Psoas muscle (tissue), 8 donors: ENCODE measurements at places on chromosomes 6 and 20. TPM values are rescaled to one million over a fixed set of nuclear protein-coding genes. Genes with fewer than 3 reads are reported as not detected.

DNA sequence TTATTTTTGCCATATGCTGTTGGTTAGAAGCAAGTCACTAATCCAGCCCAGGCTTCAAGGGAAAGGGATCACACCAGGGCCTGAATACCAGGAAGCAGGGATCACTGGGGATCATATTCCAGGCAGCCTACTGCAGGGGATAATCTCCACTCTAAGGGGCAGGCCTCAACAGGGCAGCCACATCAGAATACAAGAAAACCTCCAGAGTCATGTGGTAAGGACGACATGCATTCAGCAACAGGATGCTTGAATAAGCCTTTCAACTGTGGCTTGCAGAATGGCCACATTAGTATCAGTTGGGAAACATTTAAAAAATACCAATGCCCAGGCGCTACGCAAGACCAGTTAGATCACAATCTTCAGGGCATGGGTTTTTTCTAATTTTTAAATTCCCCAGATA, 109.1 kb downstream of the LY86 start:
- no peaks in the 10 kb centered on the region for H3K36me3 ChIP-seq
- DNase-seq, result no peak
- H3K4me3 ChIP-seq, result no peak overlapping the region
- peaks cover 8% of the 10 kb centered on the region for H3K4me1 ChIP-seq
- no peaks in the 10 kb centered on the region for H3K27me3 ChIP-seq

DNA sequence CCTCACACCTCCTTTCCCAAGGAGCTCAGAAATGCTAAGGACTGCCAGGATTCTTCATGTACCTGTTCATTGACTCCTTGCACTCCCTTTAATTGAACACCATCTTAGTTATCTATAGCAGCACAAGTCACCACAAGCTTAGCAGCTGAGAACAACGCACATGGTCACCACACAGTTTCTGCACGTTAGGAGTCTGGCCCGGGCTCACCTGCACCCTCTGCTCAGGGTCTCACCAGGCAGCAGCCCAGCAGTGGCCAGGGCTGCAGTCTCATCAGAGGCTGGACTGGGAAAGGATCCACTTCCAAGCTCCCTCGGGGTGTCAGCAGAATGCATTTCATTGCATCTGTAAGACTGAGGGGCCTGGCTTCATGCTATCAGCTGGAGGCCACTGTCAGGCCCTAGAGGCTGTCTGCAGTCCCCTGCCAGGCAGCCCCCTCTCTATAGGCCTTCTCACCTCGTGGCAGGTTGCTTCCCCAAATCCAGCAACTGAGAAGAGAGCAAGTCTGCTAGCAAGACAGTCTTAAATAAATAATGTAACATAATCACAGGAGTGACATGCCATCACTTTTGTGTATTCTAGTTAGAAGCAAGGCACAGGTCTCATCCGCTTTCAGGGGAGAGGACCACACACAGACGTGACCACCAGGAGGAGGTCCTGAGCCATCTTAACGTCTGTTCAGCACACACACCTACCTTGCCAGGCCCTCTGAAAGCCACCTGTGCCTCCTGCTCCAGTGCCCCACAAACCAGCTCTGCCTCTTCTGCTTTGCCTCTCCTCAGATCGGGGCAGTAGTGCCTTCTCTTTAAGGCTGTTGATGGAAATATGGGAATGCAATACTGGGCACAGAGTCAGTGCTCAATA, 165.2 kb upstream of the CST7 start:
- no peaks in the 10 kb centered on the region for H3K27me3 ChIP-seq
- DNase-seq, result no peak
- no peaks in the 10 kb centered on the region for H3K4me1 ChIP-seq
- H3K4me3 ChIP-seq, result no peak overlapping the region
- no peak overlapping the region for H3K27ac ChIP-seq
- H3K36me3 ChIP-seq, result no peaks in the 10 kb centered on the region

GRCh38 chr6:136067731-136068341, 182.3 kb downstream of the MTFR2 start:
- H3K27ac ChIP-seq, result no peak overlapping the region
- no peaks in the 10 kb centered on the region for H3K36me3 ChIP-seq
- H3K27me3 ChIP-seq, result no peaks in the 10 kb centered on the region
- H3K4me1 ChIP-seq, result no peaks in the 10 kb centered on the region

- H3K36me3 ChIP-seq, result no peaks in the 10 kb centered on the region
- H3K4me1 ChIP-seq, result no peaks in the 10 kb centered on the region
- H3K27ac ChIP-seq, result no peak overlapping the region
- no peak for DNase-seq
- H3K27me3 ChIP-seq, result no peaks in the 10 kb centered on the region
These were observed 516.9 kb upstream of the SULF2 start for GRCh38 chr20:48302149-48302548.

GRCh38 chr20:407953-408842, at the start of gene RBCK1:
RBCK1 (plus strand) TSS chr20:408299; CDS start chr20:408758, 459 bp downstream.
- H3K27ac ChIP-seq, result peak within 1 kb of the TSS; percentile 95
- peak within 1 kb of the TSS; percentile 91 for H3K4me3 ChIP-seq
- H3K36me3 ChIP-seq, result peaks cover 25% of the 10 kb centered on the region

The PROKR2 gene
- not detected for total RNA-seq

GRCh38 chr6:106927531-106928398, 46.8 kb downstream of the CD24 start:
- no peak overlapping the region for H3K27ac ChIP-seq
- DNase-seq, result no peak
- no peaks in the 10 kb centered on the region for H3K36me3 ChIP-seq
- H3K27me3 ChIP-seq, result no peaks in the 10 kb centered on the region
- H3K4me1 ChIP-seq, result no peaks in the 10 kb centered on the region
- no peak overlapping the region for H3K4me3 ChIP-seq

The EPM2A gene
- total RNA-seq, result 67.6 TPM

DNA sequence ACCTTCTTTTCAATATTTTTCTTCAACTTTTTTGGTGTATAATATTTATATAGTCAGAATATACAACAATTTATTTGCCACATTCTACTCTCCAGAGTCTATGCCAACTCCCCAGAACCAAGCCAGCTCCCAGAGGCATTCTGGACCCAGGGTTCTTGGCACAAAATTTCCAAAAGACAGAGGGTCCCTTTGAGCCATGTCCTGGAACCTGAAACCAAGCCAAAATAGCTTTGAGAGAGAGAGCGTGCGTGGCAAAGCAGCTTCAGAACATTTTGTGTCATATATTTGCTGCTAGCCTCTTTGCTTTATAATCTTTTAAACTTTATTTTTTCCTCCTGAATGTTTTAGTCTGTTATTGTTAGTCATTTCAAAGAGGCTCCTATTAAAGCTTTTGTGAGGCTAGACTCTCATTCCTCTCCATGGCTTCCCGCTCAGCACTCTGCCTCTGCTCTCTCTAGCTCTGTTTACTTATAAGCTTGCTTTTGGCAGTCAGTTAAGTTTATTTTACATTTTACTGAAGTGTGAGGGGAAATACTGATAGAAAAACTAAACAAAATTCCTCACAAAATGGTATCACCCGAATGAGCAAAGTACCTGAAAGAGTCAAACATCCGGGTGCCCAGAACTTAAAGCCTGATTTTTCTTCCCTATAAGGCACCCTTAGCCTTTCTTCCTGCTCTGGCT, 605.1 kb upstream of the ID4 start:
- H3K4me3 ChIP-seq, result no peak overlapping the region
- no peak overlapping the region for H3K27ac ChIP-seq
- H3K36me3 ChIP-seq, result no peaks in the 10 kb centered on the region
- no peak for DNase-seq
- no peaks in the 10 kb centered on the region for H3K27me3 ChIP-seq
- H3K4me1 ChIP-seq, result no peaks in the 10 kb centered on the region

GRCh38 chr6:92354270-92354829, 1065.0 kb downstream of the EPHA7 start:
- H3K4me3 ChIP-seq, result no peak overlapping the region
- DNase-seq, result no peak
- no peaks in the 10 kb centered on the region for H3K4me1 ChIP-seq

The CTCFL gene
- not detected for total RNA-seq

- H3K4me3 ChIP-seq, result no peak overlapping the region
- H3K27ac ChIP-seq, result no peak overlapping the region
- no peaks in the 10 kb centered on the region for H3K36me3 ChIP-seq
- H3K27me3 ChIP-seq, result no peaks in the 10 kb centered on the region
These were observed 37.1 kb downstream of the SUMO4 start for GRCh38 chr6:149437212-149437611.

- no peak overlapping the region for H3K4me3 ChIP-seq
- no peaks in the 10 kb centered on the region for H3K36me3 ChIP-seq
- peaks cover 2% of the 10 kb centered on the region for H3K27me3 ChIP-seq
- DNase-seq, result no peak
- no peak overlapping the region for H3K27ac ChIP-seq
These were observed 13.5 kb upstream of the PRDM1 start for GRCh38 chr6:106072501-106073090.

DNA sequence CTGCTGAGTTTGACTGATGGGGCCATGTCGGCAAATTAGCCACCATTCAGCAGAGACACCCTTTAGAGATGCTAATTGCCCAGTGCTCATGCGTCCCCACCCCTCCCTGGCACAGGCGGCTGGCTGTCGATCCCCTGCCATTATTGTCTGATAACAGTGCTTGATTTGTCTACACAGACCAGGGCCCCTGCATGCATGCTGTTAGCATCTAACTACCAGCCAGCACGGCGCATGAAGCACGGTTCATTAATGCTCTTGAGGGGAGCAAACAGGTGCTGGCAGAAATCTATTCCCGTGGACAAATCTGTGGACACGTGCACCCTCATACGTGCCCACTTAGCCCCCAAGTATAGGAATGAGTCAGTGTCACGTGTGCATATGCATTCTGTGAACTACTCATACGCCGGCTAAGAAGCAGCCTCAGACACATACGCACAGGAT, 32.2 kb downstream of the KCNB1 start:
- DNase-seq, result no peak
- no peaks in the 10 kb centered on the region for H3K36me3 ChIP-seq

The SRSF12 gene
- 0.21 TPM for total RNA-seq

The PTPRT gene
- total RNA-seq, result 0.04 TPM

GRCh38 chr6:53233309-53233708, 84.7 kb upstream of the GCM1 start:
- no peak overlapping the region for H3K4me3 ChIP-seq
- DNase-seq, result no peak
- H3K27ac ChIP-seq, result no peak overlapping the region

DNA sequence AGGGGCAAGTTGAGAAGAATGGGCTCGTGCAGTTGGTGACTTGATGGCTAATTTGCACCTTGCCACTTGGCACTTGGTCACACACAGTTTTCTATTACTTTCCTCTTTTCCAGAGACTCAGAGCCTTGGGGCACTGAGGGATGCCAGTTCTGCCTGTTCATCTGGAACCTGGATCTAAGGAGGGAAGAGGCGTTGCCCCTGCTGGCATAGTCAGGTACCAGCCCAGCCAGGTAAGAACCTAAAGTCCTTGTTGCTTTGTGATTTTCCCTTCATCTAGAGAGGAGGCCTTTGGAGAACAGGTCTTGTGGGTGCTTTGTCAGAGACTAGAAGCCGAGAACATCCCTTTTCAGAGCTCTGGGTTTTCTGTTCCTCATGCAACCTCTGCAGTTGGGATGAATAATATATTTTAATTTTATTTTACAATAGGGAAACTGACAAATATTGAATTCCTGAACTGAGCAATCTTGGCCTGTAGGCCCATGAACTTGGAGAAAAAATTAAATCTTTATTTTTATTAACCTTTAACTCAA, 11.4 kb downstream of the SYTL3 start:
- H3K4me3 ChIP-seq, result no peak overlapping the region
- peaks cover 21% of the 10 kb centered on the region for H3K4me1 ChIP-seq
- no peak for DNase-seq
- H3K27ac ChIP-seq, result no peak overlapping the region
- no peaks in the 10 kb centered on the region for H3K27me3 ChIP-seq

The BNIP5 gene
- not detected for total RNA-seq

- H3K4me1 ChIP-seq, result peaks cover 15% of the 10 kb centered on the region
- no peak overlapping the region for H3K4me3 ChIP-seq
- H3K27me3 ChIP-seq, result peaks cover 28% of the 10 kb centered on the region
- no peaks in the 10 kb centered on the region for H3K36me3 ChIP-seq
These were observed 2.5 kb downstream of the OVOL2 start for GRCh38 chr20:18055261-18055660.
